ENCODE measurements at places on chromosomes 4 and X. TPM values are rescaled to one million over a fixed set of nuclear protein-coding genes. Genes with fewer than 3 reads are reported as not detected.
A peak's percentile ranks its signal among the peaks of the same experiment; 100 is the strongest.

GRCh38 chr4:74627504-74627903 is 166.8 kb downstream of the BTC start:
- DNase-seq, result no peak
- H3K36me3 ChIP-seq, result no peaks in the 10 kb centered on the region
- H3K27me3 ChIP-seq, result peaks cover 6% of the 10 kb centered on the region
- no peak overlapping the region for H3K4me3 ChIP-seq
- H3K27ac ChIP-seq, result no peak overlapping the region

GRCh38 chr4:184444215-184444952 is 30.0 kb downstream of the IRF2 start:
- DNase-seq, result no peak
- peaks cover 54% of the 10 kb centered on the region for H3K36me3 ChIP-seq
- H3K4me3 ChIP-seq, result no peak overlapping the region
- H3K4me1 ChIP-seq, result peaks cover 61% of the 10 kb centered on the region
- H3K27ac ChIP-seq, result peak overlapping the region; percentile 7
- H3K27me3 ChIP-seq, result no peaks in the 10 kb centered on the region

DNA sequence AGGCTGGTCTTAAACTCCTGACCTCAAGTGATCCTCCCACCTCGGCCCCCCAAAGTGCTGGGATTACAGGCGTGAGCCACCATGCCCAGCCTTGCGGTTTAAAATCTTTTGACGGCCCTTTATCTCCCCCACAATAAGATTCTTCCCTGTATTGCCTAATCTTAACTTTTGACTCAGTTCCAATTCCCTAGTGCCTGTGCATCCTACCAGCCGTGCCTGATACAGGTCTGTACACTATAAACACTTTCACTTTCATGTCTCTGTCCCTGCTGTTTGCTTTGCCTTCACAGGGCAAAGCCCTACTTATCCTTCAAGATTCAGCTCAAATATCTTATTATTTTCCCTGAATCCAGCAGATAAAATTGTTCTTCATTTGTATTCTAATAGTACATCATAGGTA is 74.6 kb downstream of the WDR44 start:
- no peak overlapping the region for H3K4me3 ChIP-seq
- H3K27ac ChIP-seq, result no peak overlapping the region
- H3K27me3 ChIP-seq, result no peaks in the 10 kb centered on the region
- peaks cover 11% of the 10 kb centered on the region for H3K4me1 ChIP-seq
- H3K36me3 ChIP-seq, result peaks cover 35% of the 10 kb centered on the region
- no peak for DNase-seq

DNA sequence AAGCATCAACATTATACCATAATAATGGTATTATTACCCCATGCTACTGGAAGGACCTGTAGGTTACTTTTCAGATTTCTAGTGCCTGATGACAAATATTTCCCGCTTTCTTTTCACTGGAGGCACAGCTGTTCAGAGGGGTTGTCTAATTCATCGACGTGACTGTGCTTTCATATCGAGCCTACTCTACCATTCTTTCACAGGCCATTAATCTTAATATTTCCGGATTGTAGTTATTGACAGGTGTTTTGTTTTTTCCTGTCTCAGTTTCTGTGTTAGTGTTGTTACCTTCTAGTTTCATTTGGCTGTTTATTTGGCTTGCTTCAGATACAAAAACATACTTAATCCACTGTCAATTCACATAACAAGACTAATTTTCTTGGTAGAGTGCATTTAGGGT is 330.9 kb downstream of the SPOCK3 start:
- no peaks in the 10 kb centered on the region for H3K36me3 ChIP-seq
- no peaks in the 10 kb centered on the region for H3K27me3 ChIP-seq
- no peak overlapping the region for H3K27ac ChIP-seq
- H3K4me3 ChIP-seq, result no peak overlapping the region

DNA sequence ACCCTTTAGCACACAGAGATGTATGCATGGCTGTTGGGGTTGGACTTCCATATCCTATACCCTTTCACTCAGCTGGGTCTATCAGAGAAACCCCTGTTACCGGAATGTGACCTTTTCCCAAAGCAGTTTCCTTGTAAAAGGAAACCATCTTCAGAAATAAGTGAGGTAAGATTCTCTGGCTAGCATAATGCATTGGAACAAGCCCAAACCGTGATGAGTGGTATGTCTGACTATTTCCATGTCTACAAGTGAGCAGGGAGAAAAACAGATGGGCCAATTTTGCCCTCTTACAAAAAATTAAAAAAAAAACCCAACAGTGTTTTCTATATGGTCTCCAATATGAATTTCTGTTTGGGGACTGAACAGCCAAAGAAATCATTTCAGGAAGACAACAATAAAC is 283.9 kb downstream of the SMARCA1 start:
- H3K4me3 ChIP-seq, result no peak overlapping the region
- H3K4me1 ChIP-seq, result no peaks in the 10 kb centered on the region
- no peaks in the 10 kb centered on the region for H3K27me3 ChIP-seq
- H3K27ac ChIP-seq, result no peak overlapping the region
- DNase-seq, result no peak
- no peaks in the 10 kb centered on the region for H3K36me3 ChIP-seq

DNA sequence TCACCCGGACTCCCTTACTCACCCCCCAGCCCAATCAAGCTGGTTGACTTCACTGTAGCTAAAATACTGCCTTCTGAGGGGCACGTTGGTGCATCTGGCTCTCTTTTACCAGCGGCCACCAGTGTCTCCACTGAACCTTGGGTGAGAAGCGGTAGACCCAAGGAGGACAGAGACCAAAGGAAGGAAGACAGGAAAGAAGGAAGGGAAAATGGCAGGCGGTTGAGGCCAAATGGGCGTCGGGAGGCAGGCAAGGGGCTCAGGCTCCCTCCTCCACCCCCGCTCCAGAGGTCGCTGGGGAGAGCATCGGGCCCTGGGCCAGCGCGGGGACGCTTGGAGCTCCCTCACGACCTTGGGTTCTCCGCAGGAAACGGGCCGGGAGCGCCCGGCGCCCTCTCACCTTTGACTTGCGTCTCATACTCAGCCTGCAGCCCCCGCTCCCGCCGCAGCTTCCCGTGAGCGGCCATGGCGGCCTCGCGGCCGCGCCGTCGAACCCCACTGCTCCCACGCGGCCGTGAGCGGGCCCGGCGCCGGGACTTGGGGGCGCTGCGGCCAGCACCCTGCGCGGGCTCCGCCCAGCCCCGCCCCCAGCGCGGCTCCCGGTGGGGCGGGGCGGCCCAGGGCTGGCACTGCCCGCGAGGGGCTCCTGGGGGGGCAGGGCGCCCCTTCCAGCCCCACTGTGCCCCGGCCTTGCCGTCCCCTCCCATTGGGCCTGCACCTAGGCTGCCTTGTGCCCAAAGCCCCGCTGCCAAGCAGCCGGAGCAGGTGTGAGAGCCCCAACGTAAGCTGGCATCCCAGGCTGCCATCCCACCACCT is at the start of gene ARHGAP4:
Gene ARHGAP4, minus strand, starts transcription at position 526 of the 813 bp plus-strand sequence. Its CDS starts 62 bp downstream, at position 464.
- peaks cover 41% of the 10 kb centered on the region for H3K36me3 ChIP-seq
- H3K27me3 ChIP-seq, result no peaks in the 10 kb centered on the region
- peak; percentile 26 for DNase-seq
- H3K4me1 ChIP-seq, result peaks cover 24% of the 10 kb centered on the region
- peak within 1 kb of the TSS; percentile 97 for H3K4me3 ChIP-seq

DNA sequence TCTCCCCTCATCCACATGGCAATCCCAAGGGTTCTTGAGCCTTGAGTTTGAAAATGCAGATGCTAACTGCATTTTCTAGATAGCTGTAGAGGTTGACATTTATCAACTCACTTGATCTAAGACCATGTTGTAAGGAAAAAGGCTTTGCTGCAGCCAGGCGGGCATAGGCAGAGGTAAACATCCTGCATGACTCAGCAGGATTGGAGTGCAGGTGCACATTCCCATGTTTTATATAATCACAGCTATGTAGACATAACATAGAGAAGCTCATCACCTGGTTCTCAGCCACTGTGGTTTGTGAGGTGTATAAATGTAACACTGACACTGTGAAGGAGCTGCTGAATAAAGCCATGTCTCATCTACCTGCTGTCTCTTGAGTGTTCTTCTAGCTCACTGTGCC is 62.3 kb upstream of the PDE5A start:
- no peaks in the 10 kb centered on the region for H3K4me1 ChIP-seq
- no peak for DNase-seq
- H3K27me3 ChIP-seq, result no peaks in the 10 kb centered on the region
- no peaks in the 10 kb centered on the region for H3K36me3 ChIP-seq

DNA sequence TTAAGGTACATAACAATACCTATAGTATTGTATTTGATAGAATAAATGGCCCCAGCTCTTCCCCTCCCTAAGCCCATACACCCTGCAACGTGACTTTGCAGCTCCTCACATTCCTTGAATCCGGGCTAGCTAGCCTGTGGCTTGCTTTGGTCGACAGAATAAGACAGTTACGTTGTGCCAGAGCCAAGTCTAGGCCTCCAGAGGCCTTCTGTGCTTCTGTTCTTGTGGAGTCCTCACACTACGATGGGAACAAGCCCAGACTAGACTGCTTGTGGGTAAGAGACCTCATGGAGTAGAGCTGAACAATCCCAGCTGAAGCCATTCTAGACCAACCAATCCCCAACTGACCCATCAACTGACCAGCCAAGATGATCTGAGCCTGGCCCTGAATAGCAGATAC is 102.4 kb upstream of the PLAC1 start:
- no peak for DNase-seq
- peaks cover 2% of the 10 kb centered on the region for H3K27me3 ChIP-seq
- H3K4me1 ChIP-seq, result peaks cover 7% of the 10 kb centered on the region
- H3K27ac ChIP-seq, result no peak overlapping the region
- no peak overlapping the region for H3K4me3 ChIP-seq

- DNase-seq, result no peak
- H3K36me3 ChIP-seq, result no peaks in the 10 kb centered on the region
Measured at GRCh38 chr4:119663160-119663788, 34.7 kb upstream of the PDE5A start.

GRCh38 chr4:13917015-13917414 is 289.5 kb upstream of the BOD1L1 start:
- DNase-seq, result no peak
- no peak overlapping the region for H3K4me3 ChIP-seq
- H3K4me1 ChIP-seq, result no peaks in the 10 kb centered on the region
- no peak overlapping the region for H3K27ac ChIP-seq

GRCh38 chrX:65740909-65741308 is 73.5 kb downstream of the MSN start:
- peaks cover 36% of the 10 kb centered on the region for H3K4me1 ChIP-seq
- H3K36me3 ChIP-seq, result peaks cover 75% of the 10 kb centered on the region
- no peak for DNase-seq
- H3K4me3 ChIP-seq, result no peak overlapping the region

GRCh38 chrX:150438165-150438564 is 75.0 kb downstream of the MAMLD1 start:
- no peak overlapping the region for H3K27ac ChIP-seq
- no peaks in the 10 kb centered on the region for H3K27me3 ChIP-seq
- peaks cover 25% of the 10 kb centered on the region for H3K36me3 ChIP-seq
- peaks cover 11% of the 10 kb centered on the region for H3K4me1 ChIP-seq
- no peak for DNase-seq

DNA sequence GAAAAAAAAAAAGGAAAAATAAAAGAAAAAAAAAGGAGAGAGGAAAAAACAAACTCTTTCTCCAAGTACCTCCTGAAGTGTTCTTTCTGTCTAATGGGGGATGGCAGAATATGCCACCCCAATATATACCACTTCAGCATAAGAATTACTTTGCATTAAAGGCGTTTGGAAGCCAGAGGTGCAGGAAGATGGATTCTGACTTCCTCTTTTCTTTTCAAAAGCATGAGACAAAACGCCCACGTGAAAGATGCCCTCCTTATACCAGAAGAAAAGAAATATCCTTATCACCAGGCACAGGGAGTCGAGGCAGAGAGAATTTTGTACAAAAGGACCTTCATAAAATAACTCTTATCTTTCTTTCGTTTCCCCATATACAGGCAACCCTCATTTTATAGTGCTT is 40.9 kb downstream of the COX18 start:
- no peaks in the 10 kb centered on the region for H3K27me3 ChIP-seq
- H3K27ac ChIP-seq, result no peak overlapping the region
- no peak overlapping the region for H3K4me3 ChIP-seq

- no peak for DNase-seq
- H3K27me3 ChIP-seq, result peaks cover 24% of the 10 kb centered on the region
- no peaks in the 10 kb centered on the region for H3K36me3 ChIP-seq
- no peak overlapping the region for H3K4me3 ChIP-seq
Measured at GRCh38 chr4:140630246-140630645, 61.5 kb upstream of the UCP1 start.

DNA sequence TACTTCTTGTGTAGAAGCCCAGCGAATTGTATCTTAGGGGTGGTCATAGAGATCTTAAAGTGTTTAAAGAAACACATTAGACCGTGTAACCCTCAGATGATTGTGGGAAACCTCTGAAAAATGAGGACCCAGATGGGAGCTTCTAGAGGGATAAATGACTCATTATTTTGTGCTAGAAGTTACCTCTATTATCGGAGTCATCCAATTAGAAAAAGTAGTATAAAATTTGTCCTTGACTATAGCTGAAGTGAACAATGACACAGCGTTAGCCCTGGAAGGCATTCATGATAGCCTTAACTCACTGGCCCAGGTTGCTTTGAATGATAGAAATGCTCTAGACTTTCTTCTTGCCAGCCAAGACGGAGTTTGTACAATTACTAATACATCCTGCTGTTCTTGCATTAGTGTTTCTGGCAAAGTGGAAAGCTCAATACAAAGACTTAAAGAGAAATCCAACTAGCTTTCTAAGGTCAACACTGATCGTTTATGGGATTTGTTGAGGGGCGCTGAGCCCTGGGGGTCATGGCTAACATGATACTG is 178.9 kb upstream of the VEGFC start:
- no peak for DNase-seq
- H3K4me1 ChIP-seq, result no peaks in the 10 kb centered on the region

DNA sequence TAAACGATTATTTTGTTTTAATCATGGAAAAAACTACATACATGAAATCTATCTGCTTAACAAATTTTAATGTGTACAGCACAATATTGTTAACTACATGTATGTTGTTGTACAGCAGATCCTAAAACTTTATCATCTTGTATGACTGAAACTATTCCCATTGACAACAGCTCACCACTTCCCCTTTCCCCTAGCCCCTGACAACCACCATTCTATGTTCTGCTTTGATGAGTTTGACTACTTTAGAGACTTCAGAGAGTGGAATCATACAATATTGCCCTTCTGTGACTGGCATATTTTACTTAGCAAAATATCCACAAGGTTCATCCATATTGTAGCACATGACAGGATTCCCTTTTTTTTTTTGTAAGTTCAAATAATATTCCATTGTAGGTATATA is 185.9 kb downstream of the CFAP299 start:
- no peaks in the 10 kb centered on the region for H3K27me3 ChIP-seq
- no peak overlapping the region for H3K4me3 ChIP-seq
- no peak for DNase-seq

TMPRSS11A gene
- not detected for total RNA-seq

XAGE2 gene
- total RNA-seq, result not detected

TMEM271 gene
- total RNA-seq, result not detected

PCDH19 gene
- not detected for total RNA-seq

FRAS1 gene
- total RNA-seq, result not detected

FGG gene
- total RNA-seq, result not detected
